ENCODE measurements at places on chromosomes 2 and 18.

GRCh38 chr2:14816069-14817060 is 183.8 kb downstream of the LRATD1 start:
- DNase-seq = no peak

GRCh38 chr2:182179176-182179575 is 193.5 kb downstream of the PPP1R1C start:
- no peak for DNase-seq

DNA sequence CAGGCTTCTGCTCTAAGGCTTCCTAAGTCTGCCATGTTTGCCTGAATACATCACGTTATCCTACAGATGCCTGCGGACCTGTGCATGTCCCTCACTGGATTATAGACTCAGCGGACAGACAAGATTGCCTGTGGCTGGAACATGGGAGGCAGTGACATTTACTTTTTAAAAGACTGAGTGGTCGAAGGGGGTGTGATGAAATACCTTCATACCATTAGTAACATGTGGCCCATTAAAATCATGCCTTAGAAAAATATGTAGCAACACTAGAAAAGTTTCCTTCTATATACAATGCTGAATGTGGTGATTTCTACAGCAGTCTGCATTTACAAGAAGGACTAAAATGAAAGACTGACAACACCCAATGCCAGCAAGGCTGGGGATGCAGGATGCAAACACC is 154.4 kb downstream of the ASB1 start:
- DNase-seq = no peak

GRCh38 chr18:10444314-10445006 is 10.0 kb upstream of the APCDD1 start:
- DNase-seq = no peak

- no peak for DNase-seq
Observed at GRCh38 chr2:207815254-207815653, 45.5 kb upstream of the FZD5 start.

DNA sequence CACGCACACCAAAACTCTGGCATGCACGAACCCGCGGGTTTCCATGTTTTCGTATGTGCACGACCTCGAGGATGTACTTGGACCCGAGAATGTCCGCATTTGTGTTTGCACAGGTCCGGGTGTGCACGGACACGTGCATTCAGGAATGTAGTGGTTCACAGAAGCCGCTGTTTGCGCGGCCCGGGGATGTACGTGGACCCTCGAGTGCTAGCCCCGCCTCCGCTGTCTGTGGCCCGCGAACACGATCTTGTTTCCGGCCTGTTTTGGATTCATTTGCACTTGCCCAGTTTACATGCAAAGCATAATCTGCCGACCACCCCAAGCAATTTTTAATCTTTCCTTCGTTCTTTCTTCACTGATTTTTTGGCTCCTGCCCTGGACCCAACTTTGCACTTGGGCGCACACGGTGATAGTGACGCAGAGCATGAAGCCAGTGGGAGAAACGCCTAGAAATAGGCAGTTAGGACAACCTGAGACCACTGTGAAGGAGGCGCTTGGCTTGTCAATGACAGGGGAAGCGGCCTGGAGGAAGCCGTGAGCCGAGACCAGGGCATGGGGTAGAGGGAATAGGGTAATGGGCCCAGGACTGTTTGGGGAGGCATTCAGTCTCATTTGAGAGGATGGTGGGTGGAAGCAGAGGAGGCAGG is 45.4 kb upstream of the PTMA start:
- DNase-seq = no peak
